Kidney epithelial cell (primary cell): ENCODE measurements at places on chromosomes 16 and 17. TPM values are rescaled to one million over a fixed set of nuclear protein-coding genes. Genes with fewer than 3 reads are reported as not detected.

DNA sequence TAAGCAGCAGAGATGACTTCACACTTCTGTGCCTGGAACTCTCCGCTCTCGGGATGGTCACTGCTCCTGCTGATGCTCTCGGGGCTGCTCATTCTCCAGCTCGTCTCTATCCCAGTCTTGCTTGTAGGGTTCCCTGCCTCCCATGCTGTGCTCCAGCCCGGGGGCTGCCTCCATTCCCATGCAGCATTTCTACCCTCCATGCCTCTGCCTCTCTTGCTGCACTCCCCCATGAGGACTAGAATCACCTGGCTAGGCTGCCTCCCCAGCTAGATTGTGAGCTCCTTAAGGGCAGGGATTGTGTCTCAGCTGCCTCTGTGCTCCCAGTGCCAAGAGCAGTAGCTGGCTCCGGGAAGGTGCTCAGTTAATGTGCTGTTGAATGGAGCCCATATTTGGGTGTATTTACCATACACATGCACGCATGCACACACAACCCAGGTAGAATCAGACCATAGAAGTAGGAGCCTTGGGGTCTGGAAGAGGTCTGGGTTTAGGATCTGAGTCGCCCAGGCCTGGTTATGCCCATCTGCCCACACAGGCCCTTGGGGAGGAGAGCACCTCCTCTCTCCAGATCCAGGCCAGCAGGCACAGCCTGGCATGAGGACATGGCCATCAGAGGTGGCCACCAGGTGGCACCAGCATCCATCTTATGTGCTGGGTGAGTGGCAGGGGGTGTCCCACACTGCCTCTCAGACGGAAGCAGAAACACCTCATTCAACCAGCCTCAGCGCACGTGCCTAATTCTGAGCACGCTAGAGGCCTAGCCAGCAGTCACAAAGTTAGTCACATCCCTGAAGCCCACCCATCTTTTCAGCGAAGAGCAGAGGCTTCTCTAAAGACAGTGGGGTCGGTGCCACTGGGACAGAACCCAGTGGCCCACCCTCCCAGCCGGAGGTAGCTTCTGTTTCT, 9.3 kb downstream of the GIT1 start:
- DNase-seq, result no peak

DNA sequence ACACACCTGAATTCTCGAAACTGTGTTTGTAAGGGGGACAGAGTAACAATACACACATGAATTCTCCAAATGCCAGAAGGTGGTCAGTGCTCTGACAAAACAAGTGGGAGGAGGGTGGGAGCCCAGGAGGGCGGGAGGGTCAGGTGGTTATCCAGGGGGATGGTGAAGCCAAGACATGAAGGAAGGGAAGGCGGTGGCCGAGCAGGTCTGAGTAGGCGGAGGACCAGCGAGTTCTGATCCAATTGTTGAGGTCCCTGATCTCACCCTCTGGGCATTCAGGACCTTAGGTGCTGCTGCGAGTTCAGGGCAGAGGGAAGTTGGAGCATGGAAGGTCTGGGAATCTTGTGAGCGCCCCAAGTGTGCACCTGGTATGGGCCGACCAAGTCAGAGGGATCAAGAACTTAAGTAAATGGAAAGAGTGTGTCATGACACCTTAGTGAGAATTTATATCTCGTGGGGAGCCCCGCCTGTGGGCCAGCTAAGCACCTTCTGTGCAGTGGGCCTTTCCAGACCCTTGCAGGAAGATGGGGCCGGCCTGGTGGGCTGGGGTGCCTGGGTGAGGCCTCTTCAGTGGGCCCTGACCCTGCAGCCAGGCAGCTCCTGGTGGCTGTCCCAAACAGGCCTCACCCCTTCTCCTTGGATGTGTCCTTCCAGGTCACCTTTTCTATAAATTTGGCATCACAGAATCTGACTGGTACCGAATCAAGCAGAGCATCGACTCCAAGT, 86.1 kb downstream of the NPIPB11 start:
- no peak for DNase-seq

DNA sequence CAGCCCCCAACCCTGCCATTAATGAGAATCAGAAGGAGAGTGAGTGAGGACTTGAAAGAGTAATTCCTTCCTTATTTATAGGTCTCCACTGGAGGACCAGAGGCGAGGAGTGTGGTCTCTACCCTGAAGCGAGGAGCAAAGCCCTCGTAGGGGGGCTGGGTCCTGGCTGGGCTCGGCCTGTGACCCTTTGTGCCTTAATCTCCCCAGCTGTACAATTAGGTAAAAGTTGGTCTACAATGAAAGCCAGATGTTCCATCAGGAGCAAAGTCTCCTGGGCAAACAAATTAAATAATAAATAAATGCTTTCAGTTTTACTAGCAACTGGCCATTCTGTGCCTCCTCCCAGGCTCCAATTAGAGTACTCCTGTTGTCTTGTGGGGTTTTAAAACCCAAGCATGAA, 523.5 kb upstream of the SALL1 start:
- DNase-seq, result no peak

- no peak for DNase-seq
Observed at GRCh38 chr16:990516-991291, 9.1 kb downstream of the SOX8 start.

- DNase-seq, result no peak
Observed at GRCh38 chr16:21120976-21121520, 29.6 kb downstream of the DNAH3 start.

GRCh38 chr16:21626659-21627277, 25.6 kb downstream of the IGSF6 start:
- peak; percentile 66 for DNase-seq

DNA sequence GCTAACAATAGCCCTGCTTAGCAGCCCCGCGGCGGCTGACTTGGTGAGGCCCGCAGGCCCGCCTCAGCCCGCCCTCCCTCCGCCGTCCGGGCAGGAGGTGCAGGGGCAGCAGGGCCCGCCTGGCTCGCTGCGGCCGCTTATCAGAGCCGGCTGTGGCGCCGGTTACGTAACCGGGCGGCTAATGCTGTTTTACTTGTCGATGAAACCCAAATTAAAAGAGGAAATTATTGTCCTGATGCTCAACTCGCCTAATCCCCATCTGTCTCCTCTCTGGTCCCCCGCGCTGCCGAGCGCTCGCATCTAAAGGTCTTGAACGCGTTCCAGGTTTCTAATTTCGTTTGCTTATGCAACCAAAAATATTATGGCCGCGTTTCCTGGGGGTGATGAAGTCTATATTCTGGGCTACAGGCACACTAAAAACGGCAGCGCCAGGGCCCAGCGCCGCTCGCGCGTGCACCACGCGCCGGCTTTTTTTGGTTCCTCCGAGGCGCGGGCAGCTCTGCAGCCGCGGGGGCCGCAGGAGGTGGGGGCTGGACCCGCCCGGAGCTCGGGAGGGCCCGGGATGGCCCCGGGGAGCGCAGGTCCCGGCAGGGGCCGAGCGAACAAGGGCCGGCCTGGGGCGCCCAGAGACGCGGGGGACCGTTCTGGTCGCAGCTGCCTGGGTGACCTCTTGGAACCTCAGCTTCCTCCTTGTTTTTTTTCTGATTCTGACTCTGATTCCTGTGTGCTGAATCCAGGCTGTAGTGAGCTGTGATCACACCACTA, 65.2 kb upstream of the TOB1 start:
- no peak for DNase-seq

DNA sequence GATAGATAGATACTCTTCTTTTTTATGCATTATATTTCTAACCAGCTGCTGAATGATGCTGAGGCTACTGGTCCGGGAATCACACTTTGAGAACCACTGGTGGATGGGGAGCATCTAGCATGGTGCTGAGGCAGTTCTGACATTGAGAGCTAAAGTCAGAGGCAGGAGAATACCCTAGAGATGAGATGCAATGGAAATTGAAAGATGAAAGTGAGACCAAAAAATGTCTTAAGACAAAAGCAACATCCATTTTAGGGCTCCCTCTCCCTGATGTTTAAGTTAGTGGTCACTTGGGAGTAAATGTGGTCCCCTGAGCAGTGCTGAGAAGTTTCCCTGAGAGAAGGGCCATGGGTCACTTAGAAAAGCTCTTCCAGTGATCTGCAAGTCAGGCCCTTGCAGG, 6.8 kb downstream of the PCTP start:
- no peak for DNase-seq

GRCh38 chr17:70107441-70107840, 32.4 kb downstream of the KCNJ16 start:
- DNase-seq, result no peak

- DNase-seq, result no peak
Observed at GRCh38 chr16:26605626-26606271, 461.0 kb upstream of the C16orf82 start.

DNA sequence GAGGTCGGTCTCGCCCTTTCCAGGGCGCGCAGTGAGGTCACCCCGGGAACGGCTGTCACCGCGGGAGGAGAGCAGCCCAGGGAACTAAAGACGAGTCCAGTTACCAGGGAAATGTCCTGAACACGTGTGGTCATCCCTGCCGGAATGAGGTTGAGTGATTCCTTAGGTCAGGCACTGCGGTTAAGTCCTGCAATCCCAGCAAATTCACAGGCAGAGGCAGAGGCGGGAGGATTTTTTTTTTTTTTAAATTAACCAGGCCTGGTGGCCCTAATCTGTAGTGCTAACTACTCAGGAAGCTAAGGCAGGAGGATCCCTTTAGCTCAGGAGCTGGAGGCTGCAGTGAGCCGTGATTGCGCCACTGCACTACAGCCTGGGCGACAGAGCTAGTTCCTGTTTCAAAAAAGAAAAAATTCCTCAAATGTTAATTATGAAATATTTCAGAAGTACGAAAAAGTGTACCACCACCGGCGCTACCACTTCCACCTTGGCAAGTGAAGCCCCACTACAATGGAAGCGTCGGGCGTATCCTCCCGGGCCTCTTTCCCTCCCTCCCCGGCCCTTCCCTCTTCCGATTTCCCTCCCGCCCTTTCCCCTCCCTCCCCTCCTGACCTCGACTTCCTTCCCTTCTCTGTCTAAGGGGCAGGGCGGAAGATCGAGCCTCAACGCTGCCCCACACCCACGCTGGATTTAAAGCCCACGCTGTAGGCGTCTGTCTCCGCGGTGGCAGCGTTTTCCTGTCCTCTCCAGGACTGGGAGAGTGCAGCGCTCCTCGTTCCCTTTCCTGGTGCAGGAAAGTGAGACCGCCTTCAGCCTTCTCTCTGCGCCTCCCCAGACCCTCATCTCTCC, 27.3 kb downstream of the SLFN11 start:
- DNase-seq, result no peak

DNA sequence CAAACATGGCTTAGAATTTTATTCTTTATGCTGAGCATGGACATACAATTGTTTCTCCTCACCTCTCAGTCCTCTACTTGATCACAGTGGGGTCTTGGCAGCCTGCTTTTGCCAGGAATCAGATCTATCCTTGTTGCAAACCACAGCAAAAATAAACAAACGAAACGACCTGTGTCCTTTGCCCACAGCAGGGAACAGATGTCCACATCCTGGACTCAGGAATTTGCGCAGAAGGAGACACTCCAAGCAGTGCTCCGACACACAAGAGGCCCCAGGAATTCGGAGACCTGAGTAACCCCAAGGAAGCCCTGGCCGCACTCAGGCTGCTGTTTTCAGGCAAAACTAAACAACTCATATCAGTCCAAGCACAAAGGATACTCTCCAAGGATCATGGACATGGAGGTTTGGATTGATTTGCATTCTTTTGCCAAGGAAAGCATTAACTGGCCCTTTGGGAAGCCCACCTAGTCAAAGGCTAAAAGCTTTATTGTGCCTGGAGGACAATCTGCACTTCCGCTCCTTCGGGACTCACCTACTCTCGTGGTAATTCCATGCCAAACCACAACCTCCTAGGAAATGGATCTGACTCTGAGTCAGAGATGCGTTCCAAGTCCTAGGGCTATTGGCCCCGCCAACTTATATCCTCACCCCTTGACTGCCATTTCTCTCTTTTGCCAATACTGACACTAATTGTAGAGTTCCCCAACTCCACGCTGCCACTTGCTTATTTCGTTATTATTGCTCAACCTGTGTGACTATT, 271.1 kb upstream of the CDH11 start:
- no peak for DNase-seq

GRCh38 chr17:32976131-32976530, 15.5 kb upstream of the SPACA3 start:
- DNase-seq, result no peak

- no peak for DNase-seq
Observed at GRCh38 chr16:1700246-1700645, 5.7 kb upstream of the MAPK8IP3 start.

DNA sequence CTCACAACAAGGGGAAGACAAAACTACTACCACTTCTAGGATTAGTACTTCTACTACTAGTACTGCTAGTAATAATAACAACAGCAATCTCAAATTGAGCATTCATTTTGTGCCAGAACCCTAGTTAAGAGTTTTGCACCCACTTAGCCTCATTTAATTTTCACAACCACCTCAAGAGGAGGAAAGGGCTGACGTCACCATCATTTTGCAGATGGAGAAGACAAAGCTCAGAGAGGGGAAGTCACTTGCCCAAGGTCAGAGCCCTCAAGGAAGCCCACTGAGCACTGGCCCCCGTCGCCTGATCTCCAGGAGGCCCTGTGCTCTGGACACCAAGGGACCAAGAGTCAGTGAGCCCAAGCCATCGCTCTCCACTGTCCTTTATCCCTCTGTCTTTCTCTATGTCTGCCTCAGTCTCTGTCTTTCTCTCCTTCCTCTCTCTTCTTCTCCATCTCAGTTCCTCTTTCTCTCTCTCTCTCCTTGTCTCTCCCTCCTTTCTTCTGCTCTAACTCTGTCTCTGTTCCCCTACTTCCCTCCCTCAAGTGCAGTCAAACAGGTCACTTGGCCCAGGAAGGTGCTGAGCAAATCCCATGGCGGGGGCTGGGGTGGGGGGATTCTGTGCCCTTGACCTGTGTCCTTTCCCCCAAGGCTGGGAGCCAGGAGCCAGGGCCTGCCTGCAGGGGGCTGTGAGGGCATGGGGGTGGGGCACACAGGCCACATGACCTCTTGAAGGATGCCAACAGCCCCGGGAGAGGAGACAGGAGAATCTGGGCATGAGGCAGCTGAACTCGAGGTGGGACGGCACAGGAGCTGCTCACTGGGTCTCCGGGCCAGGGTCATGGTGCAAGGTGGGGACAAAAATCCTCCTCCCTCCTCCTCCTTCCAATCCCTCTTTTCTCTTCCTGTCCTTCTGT, 11.2 kb upstream of the NGFR start:
- DNase-seq, result no peak

DNA sequence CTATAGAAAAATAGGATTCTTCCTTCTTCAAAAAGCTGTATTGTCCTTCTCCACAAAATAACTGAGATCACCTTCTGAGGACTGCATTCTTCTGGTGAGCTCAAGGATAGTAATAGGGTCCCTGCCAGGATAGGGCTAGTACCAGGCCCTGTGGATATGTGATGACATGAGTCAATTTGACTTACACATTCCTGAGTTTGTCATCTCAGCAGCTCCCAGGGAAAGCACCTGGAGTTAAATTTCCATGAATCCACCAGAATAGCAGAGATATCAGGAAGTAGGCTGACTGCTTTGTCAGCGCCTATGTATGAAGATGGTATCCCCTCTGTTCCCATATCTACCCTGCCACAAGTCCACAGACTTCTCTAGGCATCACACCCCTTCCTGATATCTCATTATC, 225.8 kb downstream of the PMP22 start:
- DNase-seq, result no peak

- DNase-seq, result no peak
Observed at GRCh38 chr16:23182679-23183542, at the start of gene SCNN1G. Gene SCNN1G, plus strand, starts transcription at chr16:23182745. Its CDS starts 3,527 bp downstream, at chr16:23186272.

Gene DOC2B
- 26.7 and 38.1 TPM in 2 replicates for total RNA-seq

Gene CHST4
- total RNA-seq, result not detected in 2 replicates

Gene OMG
- not detected in 2 replicates for total RNA-seq

Gene GSG1L
- total RNA-seq, result not detected in 2 replicates

Gene CACNG4
- total RNA-seq, result 0.84 and 0.96 TPM in 2 replicates

Gene CLEC18A
- 11.6 and 18.9 TPM in 2 replicates for total RNA-seq
